Ascending aorta (tissue), 2 donors: ENCODE measurements at places on chromosomes 5 and 9.

DNA sequence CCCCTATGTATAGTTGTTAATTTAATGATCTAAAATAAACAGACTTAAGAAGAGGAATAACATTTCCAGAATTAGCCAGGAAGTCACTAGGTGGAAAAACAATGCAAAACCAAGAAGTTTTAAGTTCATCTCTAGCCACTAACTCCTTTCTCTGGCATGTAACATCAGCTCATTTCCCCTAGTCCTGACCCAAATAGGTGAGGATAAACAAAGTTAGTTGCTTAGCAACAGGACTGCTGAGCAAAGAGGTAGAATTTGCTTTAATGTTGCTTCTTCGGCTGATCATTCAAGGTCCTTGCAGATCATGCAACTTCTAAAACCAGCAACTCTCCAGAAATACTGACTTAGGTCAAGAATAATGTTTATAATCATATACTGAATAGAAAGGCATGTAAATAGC is 675.8 kb downstream of the CETN3 start:
- DNase-seq = no peak

- no peak for DNase-seq
These were observed 48.7 kb downstream of the FBXW11 start for GRCh38 chr5:171957591-171958251.

DNA sequence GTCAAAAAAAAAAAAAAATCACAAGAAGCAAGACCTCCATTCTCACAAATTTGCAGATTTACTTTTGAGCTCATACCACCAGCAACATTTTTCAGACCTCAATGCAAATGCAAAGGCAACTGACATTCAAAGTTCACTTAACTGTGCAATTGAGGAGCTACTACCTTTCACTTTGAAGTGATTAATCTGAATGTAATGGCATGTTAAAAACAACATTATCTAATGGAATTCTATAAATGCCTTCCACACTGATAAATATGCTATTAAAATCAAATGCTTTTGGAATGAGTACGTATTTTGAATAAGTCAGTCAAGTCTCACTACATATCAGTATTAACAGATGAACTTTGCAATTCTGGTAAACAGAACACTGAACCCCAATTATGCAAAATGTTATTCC is 32.3 kb downstream of the UBQLN1 start:
- no peak for DNase-seq

- DNase-seq = no peak
These were observed 309.6 kb upstream of the CCNH start for GRCh38 chr5:87722286-87722685.

- no peak for DNase-seq
These were observed 35.5 kb downstream of the DDX46 start for GRCh38 chr5:134794082-134794481.

DNA sequence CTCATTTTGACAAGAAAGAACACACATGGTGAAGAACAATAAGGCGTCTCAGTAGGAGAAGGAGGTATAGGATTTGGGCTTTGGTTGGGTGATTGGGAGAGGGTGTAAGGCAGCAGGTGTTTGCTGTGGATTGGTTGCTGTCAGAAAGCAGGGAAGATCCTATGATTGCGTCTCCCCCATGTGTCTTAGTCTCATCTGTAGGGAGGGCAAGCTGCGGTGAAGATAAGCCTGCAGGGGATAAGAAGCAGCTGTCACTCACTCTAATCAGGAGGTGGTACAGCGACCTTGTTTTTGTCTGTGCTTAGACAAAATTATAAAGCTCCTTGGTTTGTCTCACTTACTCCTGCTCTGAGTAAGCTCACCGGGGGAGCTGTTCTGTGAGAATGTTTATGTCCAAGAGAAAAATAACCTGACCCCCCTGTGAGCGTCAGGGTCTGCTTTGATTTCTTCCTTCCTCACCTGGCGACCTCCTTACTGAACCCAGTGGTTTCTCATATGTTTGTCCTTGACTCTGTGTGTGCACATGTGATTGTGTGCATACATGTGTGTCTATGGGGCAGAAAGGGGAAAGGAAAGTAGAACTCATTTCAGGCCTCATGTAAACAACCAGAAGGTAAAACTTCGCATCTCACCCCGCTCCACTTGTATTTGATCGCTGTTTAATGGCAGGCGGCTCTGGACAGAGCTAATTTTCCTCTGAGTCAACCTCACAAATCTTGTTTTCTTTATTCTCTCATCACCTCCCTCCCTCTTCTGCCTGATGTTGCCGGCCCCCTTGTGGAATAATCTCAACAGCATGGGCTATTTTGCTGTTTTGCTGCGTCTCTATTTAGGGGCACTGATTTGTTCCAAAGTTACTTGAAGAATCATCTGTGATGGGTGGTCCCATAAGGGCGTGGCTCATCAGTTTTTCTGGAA is 105.6 kb downstream of the TENT4A start:
- DNase-seq = no peak

DNA sequence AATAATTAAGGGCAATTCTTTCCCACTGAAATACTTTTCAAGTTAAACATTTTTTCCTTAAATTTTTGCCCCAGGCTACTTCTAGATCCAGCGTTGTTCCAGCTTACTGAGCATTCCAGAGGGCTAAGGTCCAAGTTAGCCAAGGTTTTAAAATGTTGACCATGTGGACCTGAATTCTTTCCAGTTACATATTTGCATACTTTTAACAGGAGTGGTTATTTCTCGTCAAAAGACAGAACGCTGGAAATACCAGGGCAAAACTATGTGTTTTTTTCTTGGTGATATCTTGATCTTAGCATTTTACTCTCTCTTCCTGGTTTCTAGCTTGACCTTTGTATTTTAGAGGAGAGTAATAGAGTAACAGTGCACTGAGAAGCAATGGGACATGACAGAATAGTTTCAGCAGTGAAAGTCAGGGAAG is 32.8 kb downstream of the TMC1 start:
- DNase-seq = no peak

DNA sequence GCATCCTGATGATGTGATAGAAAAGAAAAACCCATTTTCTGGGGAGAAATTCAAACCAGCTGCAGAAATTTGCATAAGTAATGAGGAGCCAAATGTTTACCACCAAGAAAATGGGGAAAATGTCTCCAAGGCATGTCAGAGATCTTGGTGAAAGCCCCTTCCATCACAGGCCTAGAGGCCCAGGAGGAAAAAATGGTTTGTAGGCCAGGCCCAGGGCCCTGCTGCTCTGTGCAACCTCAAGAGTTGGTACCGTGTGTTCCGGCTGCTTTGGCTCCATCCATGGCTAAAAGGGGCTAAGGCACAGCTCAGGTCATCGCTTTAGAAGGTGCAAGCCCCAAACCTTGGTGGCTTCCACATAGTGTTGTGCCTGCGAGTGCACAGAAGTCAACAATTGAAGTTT is 543.1 kb downstream of the ZNF608 start:
- no peak for DNase-seq

DNA sequence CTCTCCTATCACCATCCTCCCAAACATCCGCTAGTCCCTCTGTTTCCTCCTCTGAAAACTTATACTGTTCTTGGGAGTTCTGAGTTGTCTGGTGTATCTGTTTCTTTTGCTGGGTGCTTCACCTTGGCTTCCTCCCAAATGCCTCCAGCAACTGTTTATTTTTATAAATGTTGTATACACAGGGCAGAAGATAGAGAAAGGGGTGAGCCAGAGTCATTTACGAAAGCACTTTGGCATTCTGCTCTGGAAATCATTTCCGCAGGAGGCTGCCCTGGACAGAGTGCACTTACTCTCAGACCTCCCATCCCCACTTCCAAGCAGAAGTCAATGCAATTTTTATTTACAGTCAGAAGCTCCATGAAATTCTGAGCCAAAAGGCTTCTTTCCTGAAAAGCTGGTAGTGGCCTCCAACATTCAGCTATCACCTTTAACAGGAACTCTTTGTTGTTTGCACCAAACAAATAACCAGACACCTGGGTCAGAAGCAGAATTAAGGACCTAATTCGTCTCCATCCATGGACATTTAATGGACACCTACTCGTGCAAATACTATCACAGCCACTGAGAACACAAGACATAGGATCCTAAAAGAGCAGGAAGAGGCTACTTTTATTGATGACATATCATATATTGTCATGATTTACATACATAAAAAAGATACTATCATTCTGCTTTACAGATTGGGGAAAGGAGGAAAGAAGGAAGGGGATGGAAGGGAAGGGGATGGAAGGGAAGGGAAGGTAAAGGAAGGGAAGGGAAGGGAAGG is 229.5 kb upstream of the PAPPA start:
- DNase-seq = no peak

DNA sequence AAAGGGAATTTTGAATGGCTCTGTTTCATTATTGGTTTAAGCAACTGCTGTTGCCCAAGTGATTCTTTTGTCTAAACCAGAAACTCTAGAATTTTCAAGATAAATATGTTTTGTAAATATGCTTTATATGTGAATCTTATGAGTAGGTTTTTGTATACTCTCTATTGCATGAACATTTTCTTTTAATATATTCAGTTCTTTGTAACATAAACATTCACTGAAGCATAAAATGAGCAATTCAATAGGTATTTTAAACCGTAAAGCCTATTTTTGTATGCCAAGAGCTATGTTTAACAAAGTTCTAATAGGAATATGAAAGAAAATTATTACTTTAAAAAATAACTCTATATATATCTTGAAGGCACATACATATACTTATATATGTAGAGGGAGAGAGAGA is 293.1 kb downstream of the PSAT1 start:
- DNase-seq = no peak

DNA sequence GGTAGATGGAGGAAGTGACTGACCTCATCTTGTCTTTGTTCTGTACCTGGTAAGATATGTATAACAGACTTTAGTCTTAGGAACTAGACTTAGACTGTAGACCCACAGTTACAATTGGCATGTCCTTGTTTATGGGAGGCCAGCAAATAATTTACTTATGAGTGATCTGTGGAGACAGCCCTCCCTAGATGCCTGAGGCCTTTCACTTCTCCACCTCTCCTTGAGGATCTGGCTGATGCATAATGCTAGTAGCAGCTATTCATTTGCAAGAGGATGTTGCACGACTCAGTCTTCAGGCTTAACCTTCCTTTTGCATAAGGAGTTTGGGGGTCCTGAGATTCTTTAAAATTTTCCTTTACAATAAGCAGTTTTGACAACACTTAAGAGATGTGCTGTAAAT is 100.7 kb downstream of the YTHDC2 start:
- DNase-seq = no peak

GRCh38 chr5:151799407-151799806 is 27.7 kb downstream of the G3BP1 start:
- no peak for DNase-seq

DNA sequence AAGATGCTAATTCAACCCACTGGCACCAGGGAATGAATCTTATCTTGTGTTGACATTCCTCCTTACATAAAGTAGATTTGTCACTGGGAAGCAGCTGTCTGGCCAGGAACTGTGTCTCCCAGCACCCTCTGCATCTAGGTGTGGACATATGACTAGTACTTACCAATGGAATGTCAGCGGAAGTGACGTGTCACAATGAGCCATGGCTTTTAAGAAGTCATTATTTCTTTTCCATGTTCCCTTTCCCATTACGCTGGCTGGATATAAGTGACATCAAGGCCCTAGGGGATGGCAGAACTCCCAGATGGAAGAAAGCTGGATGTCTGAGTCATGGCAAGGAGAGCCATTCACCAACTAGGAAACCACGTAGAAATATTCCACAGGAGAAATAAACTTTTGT is 84.7 kb upstream of the MAST4 start:
- no peak for DNase-seq

GRCh38 chr9:69299826-69300225 is 25.2 kb upstream of the ENTREP1 start:
- no peak for DNase-seq

DNA sequence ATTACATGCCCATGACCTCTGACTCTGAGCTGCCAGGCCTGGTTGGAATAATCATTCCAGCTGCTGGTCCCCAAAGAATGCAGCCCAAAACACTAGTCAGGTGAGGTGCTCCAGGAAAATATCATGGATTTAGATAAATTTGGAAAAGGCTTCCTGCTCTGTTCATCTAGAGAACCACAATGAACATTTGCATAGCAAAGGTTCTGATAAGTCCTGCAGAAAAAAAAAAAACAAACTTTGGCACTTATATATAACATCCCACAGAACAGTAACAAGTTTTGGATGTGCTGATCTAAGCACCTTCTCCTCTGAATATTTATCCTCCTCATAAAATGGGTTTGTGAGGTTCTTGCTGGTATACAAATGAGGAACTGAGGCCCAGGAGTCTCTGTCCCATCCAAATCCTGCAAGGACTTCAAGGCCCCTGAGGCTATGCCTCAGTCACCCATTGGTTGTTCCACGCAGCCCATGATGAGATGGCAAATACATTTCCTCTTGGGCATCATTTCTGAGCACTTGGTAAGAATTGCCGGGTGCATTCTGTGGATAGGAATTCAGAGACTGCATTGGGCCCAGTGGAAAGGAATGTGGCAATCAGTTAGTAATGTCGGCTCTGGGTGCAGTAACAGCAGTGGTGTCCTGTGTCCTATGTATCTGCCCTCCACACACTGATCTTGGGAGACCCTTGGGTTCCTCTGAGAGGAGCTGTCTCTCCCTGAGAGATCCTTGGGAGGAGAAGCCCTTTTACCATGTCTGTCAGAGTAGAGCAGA is 73.4 kb upstream of the ASS1 start:
- DNase-seq = no peak

GRCh38 chr5:135196483-135196882 is 162.5 kb upstream of the PITX1 start:
- no peak for DNase-seq

DNA sequence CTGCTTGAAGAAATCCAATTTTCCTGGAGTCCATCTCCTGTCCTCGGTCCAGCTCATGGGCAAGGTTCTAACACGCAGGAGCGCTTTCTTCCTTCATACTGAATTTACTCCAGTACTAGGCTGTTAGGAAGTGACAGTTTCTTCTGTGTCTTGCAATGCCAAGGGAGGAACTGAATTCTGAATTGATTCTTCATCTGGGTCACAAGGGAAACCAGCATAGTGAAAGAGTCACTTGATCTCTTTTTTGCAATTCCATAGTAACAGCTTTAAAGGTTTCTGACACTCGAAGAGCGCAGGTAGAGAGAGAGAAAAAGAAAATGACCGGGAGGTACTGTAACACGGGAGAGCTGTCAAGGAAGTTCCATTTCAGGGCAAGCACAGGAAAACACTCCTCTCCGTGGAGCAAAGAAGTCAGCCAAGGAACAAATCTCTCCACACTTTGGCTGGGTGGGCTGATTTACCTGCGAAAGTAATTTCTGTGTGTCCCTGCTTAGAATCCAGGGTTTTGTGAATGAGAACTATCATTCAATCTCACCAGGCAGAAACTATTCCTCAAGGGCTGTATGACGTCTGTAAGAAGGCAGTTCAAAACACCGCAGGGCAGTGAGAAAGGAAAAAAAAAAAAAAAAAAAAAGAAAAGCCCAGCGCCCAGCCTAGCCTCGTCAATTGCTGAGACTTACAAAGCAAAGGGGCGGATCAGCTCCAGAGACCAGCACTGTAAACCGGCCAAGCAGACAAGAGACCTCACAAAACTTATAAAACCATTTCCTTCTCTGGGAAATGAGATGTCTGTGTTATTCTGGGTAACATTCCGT is 617.8 kb downstream of the PDE4D start:
- DNase-seq = no peak

- peak; percentile 17 for DNase-seq
These were observed 1.2 kb downstream of the VCAN start for GRCh38 chr5:83472508-83473345.

- DNase-seq = no peak
These were observed 244.9 kb upstream of the MVB12B start for GRCh38 chr9:126081746-126082145.
